ENCODE measurements at places on chromosomes 16 and 17. TPM values are rescaled to one million over a fixed set of nuclear protein-coding genes. Genes with fewer than 3 reads are reported as not detected.

DNA sequence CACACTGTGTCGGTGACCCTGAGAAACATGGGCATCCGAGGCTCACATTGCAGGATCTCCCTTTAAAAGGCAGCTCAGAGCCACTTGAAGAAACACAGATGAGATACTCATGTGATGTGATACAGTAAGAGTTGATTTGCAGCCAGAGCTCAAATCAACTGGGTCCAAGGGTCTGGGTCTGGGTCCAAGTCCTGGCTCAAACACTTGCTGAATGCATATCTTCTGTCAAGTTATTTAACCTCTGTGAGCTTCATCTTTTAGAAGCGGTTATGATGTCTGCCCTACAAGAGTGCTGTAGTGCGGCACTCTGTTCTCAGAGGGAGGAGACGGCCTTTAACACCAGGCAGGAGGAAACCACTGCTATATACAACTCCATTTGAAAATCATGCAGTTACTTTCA lies 6.4 kb downstream of the KRT38 start:
- H3K4me3 ChIP-seq: no peak overlapping the region
- no peaks in the 10 kb centered on the region for H3K36me3 ChIP-seq
- H3K27ac ChIP-seq: no peak overlapping the region
- no peaks in the 10 kb centered on the region for H3K4me1 ChIP-seq
- no peaks in the 10 kb centered on the region for H3K27me3 ChIP-seq

DNA sequence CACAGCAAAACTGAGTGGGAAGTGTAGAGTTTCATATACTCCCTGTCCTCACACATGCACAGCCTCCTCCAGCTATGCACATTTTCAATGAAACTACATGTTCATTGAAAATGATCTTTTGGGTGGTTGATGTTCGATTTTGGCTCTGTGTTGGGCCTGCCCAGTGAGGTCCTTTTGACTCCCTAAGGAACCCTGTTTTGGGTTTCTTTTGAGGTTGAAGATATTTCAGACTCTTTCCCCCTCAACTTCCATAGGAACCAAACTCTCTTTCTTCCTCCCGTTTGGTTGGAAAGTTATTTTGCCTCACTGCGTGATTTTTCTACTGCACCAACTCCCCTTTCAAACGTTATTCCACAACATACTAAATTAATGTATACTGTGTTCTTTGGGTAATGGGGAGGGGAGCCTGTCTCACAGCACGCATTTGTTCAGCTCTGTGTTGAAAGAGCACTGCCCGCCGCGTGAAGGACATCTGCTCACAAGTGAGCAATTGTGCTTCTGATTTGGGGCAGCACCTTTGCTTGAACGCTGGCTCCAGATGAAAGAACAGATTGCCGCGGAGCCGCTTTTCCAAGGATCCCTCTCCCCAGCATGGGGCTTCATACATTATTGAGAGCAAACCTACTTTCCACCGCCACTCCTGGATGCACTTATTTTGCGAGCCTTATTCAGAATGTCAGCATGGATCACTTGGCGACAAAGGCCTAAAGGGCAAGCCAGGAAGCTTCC lies 385.9 kb downstream of the WWOX start:
- H3K27me3 ChIP-seq: no peaks in the 10 kb centered on the region
- H3K36me3 ChIP-seq: no peaks in the 10 kb centered on the region
- no peaks in the 10 kb centered on the region for H3K4me1 ChIP-seq
- DNase-seq: no peak
- no peak overlapping the region for H3K4me3 ChIP-seq

The PITPNM3 gene
- total RNA-seq: 1.3 TPM

The TBC1D3C gene
- not detected for total RNA-seq

The CNGB1 gene
- not detected for total RNA-seq

The MPHOSPH6 gene
- total RNA-seq: 23.7 TPM

Measured in astrocyte (in vitro differentiated cells and primary cell).